ENCODE measurements at places on chromosomes 12 and 14.

DNA sequence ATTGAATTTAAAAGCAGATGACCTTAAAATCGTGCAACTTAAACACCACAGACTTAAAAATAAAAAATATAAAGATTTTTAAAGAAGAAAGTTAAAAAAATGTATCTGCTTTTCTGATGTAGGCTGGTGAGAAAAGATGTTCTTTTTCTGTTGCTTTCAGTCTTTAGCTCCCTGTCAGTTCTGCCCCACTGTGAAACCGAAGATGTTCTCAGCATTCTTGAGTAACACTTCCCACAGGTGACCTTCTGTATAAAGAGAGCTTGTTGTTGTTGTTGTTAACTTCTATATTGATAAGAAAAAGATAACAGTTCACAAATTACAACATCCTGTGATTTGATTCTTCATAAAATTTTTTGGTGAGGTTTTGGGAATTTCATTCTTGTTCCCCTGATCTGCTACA lies 377.9 kb upstream of the RGS6 start:
- DNase-seq, result no peak

GRCh38 chr12:48999371-49000131 lies at the start of gene DDN:
Gene DDN (minus strand): TSS chr12:48999375. CDS start chr12:48999287, 88 bp downstream.
- no peak for DNase-seq

DNA sequence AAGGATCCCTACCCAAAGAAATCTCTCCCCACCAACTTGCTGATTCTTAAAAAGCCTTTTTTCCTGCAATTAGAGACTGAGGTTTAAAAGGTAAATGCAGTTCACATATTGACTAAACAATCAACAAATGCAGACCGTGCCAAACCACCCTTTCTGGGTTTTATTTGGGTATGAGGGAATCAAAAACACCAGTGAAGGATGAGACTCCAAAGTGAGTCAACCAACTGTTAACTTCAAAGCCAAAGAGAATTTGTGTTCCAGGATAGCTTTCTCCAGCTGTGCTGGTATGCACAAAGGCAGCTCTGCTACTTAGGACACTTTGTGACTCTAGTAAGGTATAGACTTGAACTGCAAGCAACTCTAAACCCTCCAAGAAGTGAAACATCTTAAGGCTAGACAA lies 39.4 kb downstream of the RPS29 start:
- no peak for DNase-seq

- DNase-seq, result no peak
Observed at GRCh38 chr12:76057326-76057725, 25.8 kb upstream of the PHLDA1 start.

DNA sequence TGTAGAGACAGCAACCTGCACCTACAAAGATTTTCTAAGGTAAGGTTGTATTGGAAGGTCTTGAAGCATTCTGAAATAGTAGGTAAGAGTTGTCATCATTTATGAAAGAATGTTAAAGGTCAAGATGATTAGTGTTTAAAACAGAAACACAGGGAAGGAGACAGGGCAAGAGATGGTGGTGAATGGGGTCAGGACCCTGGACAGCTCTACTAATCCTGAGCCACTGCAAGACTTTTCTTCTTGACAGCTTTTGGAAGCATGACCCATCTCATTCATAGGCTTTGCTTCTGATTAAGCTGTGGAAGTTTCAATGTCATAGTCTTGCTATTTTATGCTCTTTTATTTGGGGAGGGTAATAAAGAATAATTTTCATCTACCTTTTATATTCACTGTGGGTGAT lies 75.5 kb upstream of the CAND1 start:
- peak; percentile 28 for DNase-seq

DNA sequence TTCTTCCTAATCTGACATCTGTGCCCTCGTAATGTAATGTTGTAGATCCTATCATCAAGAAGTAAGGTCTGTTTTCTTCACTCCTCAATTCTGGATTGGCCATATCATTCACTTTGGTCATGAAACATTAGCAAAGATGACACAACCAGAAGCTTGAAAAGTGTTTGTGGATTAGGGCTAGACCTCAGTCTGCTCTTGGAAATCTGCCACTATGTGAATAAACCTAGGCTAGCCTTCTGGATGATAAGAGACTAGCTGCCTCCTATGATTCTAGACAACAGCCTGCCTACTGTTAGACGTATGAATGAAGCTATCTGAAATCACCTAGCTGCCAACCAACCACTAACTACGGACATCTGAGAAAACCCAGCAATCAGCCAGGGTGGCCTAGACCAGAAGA lies 38.7 kb upstream of the LYZ start:
- no peak for DNase-seq
